Omental fat pad (tissue), 4 donors: ENCODE measurements at places on chromosomes 1 and 21.

DNA sequence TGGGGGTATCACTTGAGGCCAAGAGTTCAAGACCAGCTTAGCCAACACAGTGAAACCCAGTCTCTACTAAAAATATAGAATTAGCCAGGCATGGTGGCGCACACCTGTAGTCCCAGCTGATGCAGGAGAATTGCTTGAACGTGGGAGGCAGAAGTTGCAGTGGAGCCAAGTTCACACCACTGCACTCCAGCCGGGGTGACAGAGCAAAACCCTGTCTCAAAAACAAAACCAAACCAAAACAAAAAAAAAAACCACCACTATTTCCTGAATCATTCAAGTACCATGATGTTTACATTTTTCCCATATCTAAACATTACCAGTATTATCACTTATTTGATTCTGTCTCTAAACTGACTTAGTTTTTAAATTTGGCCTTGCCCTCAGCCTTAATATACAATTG is 29.5 kb downstream of the TUT4 start:
- no peak for DNase-seq

DNA sequence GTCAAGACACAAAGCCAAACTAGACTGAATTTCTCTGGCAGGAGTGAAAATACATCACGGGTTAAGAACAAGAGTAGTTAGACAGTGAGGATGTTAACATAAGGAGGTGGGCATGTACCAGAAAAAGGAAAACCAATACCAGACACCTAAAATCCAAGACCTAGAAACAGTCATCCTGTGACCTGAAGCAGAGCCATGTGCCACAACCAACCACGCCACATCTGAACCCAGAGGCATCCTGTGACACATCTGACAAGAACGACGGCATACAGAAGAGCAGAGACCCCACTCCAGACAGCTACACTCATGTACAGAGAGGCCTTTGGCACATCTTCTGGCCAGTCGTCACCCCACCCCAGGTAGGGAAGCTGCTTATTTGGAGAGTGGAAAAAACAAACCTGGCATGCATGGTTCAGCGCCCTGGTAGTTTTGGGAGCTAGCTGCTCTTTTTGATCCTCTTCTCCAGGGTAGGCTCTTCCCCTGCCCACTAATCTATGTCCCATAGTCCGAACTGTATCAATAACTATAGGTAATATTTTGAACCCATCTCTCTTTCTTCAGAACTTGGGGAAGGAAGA is 72.1 kb downstream of the SLC45A1 start:
- DNase-seq = no peak

- DNase-seq = no peak
Observed at GRCh38 chr1:5458248-5458647, 534.0 kb downstream of the NPHP4 start.

GRCh38 chr1:204649721-204650521 is 35.6 kb downstream of the LRRN2 start:
- no peak for DNase-seq

GRCh38 chr1:84853741-84854721 is 39.0 kb downstream of the LPAR3 start:
- DNase-seq = no peak

DNA sequence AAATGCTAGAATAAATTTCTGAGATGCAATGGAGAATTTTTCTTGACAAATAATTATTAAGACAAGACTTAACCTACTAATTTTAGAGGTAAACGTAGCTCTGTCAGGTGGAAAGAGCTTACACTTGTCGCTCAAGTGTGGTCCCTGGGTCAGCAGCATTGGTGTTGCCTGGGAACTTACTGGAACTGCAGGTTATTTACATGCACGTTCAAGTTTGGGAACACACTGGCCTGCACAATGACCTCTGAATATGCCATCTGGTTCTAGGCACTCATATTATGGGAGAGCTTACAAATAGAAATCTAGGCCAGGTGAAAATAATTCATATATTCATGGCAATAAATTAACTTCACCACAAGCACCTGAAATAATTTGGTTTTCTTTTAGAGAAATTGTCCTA is 88.5 kb upstream of the BCL9 start:
- DNase-seq = no peak
